Uterus (tissue), 4 donors: ENCODE measurements at places on chromosomes 4 and X. TPM values are rescaled to one million over a fixed set of nuclear protein-coding genes. Genes with fewer than 3 reads are reported as not detected.

DNA sequence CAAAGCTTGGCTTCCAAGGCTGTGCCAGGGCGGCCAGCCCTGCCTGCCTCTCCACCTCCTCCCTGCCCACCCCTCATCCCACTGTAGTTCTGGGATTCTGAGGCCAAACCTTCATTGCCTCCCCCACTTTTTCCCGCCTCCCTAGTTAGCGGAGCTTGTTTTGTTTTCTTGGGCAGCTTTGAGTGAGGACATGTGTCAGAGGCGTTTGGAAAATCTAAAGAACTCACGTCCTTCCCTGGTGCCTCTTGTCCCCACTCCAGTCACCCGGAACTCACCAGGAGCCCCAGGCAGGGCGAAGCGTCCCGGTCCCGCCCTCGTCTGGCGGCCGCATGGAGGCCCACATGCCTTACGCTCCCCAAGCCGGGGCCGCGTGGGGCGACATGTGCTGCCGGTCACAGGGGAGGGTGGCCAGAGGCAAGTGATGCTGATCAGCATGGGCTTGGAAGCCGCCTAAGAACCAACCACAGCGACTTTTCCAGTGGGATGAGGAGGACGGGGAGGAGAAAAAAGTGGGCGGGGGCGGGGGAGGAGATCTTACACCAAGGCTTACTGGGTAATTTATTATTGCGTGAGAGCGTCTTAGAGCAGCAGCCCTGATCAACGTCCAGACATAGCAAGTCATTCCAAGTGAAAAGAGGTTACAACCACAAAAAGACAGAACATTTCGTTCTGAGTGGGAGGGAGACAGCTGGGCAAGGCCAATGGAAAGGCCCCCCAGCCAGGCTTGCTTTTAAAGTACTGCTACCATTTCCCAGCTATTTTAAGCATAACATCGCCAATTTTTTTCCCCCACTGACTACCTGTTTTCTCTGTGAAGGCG, 48.5 kb downstream of the PRPS1 start:
- peak overlapping the region; percentile 94 for H3K27ac ChIP-seq
- no peaks in the 10 kb centered on the region for H3K27me3 ChIP-seq
- H3K4me1 ChIP-seq = peaks cover 6% of the 10 kb centered on the region

GRCh38 chrX:149720021-149720689, 8.3 kb downstream of the MAGEA11 start:
- no peaks in the 10 kb centered on the region for H3K4me1 ChIP-seq
- no peak for DNase-seq
- no peak overlapping the region for H3K27ac ChIP-seq
- no peaks in the 10 kb centered on the region for H3K36me3 ChIP-seq
- H3K4me3 ChIP-seq = no peak overlapping the region
- no peaks in the 10 kb centered on the region for H3K27me3 ChIP-seq

DNA sequence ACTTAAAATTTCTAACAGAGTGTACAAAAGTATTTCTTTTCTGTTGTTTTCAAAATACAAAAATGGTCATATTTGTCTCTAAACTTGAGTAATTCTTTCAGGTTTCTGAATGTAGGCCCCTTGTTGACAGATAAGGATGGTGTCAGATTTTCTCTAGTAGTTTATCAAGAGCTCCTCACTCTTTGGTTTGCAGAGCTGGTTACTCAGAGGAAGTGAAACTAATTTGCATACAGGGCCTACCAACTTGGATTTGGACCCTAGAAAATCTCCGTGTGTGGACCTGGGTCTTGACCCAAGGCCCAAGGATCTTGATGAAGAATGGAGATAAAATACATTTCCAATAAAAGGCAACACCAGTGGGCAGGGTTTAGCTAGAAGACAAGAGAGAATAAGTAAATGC, 433 bp upstream of the ADH6 start:
- DNase-seq = no peak
- no peaks in the 10 kb centered on the region for H3K4me1 ChIP-seq
- H3K27ac ChIP-seq = no peak overlapping the region
- H3K36me3 ChIP-seq = no peaks in the 10 kb centered on the region

GRCh38 chr4:88742561-88742960, 44.9 kb upstream of the NAP1L5 start:
- H3K27ac ChIP-seq = no peak overlapping the region
- H3K27me3 ChIP-seq = no peaks in the 10 kb centered on the region
- no peak overlapping the region for H3K4me3 ChIP-seq
- no peak for DNase-seq
- no peaks in the 10 kb centered on the region for H3K4me1 ChIP-seq
- H3K36me3 ChIP-seq = no peaks in the 10 kb centered on the region

DNA sequence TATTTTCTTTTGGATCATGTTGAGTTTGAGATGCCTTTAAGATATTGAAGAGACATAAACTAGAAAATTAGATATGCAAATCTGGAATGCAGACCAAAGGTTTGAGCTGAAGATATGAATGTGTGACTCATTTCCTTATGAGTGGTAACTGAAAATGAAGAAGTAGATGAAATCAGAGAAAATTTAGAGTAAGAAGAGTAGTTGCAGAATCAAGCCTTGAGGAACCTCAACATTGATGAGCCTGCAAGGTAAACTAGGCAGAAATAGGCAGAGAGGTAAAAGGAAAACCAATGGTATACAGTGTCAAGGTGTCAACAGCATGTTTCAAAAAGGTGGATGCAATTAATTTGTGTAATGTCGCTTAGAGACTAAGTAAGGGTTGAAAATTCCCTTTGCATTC, 142.8 kb downstream of the MOSPD2 start:
- no peaks in the 10 kb centered on the region for H3K27me3 ChIP-seq
- no peak for DNase-seq
- no peak overlapping the region for H3K4me3 ChIP-seq
- no peaks in the 10 kb centered on the region for H3K4me1 ChIP-seq
- no peaks in the 10 kb centered on the region for H3K36me3 ChIP-seq

DNA sequence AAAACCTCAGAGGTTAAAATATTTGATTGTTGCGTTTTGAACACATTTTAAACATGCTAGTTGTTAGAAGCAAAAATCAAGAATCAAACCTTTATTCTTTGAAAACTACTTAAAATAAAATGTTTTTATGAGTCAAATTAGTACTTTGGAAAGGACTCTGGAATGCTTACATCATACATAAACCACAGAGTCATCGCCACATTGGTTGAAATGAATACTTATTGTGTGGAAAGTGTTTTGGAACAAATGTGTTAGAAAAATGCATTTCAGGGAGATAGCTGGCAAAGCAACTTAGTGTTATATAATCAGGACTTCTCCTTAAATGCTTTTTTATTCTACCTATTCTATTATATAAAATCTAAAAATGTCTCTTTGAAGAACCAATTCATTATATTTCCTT, 49.4 kb upstream of the CAMK2D start:
- H3K4me1 ChIP-seq = no peaks in the 10 kb centered on the region
- H3K27ac ChIP-seq = no peak overlapping the region
- DNase-seq = no peak

DNA sequence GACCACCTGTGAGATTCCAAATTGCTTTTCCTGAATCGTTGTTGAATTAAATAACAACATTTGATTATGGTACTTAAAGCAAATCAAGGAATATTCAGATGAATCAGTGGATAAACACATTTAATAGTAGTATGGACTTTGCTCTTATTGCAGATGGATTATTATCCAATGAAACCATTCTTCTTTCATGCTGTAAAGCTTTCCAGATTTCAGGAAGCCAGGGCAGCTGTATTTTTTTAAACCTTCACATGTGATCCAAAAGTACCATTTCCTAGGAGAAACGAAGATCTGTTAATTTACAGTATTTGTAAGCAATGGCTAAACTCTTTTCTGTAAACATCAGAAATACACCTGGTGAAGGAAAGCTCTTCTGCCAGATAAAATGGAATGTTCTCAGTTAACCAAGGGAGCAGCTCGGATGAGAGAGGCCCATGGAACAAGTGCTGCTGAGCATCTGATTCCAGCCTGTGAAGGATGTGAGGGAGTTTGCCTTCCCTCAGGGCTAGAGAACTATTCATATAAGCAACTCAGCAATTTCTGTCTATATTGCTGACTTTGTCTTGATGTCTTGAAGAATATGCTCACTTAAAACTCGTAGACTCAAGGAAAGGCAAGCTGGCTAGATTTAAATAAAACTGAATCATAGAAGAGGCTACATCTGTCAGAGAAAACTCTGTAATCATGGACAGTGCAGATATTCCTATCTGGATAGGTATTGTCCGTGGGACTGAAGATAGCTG, 94.4 kb upstream of the LIMCH1 start:
- H3K27ac ChIP-seq = no peak overlapping the region
- DNase-seq = no peak
- H3K36me3 ChIP-seq = no peaks in the 10 kb centered on the region
- H3K4me1 ChIP-seq = no peaks in the 10 kb centered on the region

- no peaks in the 10 kb centered on the region for H3K4me1 ChIP-seq
- H3K27me3 ChIP-seq = no peaks in the 10 kb centered on the region
- no peak for DNase-seq
- no peak overlapping the region for H3K4me3 ChIP-seq
Observed at GRCh38 chrX:13808865-13809264, 8.0 kb downstream of the GPM6B start.

DNA sequence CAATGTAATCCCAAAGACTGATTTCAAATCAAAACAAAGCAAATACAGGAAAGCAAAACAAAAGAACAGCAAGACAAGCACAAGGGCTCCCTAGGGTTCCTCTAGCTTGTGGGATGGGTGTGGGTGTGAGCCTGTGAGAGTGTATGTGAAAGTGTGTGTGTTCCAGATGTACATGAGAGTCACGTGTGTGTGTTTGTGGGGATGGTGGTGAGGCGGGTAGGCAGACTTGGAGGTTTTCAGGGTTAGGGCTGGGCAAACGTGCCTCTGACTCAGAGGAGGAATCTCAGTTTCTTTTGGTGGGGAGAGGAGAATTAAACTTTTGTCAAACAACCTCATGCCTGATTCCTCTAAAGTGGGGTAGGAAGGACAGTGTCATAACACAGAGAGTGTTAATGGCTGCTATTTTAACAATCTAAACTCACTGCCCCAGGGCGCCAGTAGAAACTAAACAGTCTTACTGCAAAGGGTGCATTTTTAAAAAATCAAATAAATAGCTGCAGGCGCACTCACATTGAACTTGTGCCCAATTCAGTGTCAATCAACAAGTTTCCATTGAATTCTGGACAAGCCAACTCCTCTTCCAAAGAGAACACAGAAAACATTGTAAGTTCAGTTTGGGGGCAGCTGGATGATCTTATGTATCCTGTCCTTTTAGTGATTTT, 51.8 kb downstream of the CHRDL1 start:
- no peak overlapping the region for H3K4me3 ChIP-seq
- H3K27ac ChIP-seq = no peak overlapping the region
- no peak for DNase-seq
- H3K27me3 ChIP-seq = no peaks in the 10 kb centered on the region

DNA sequence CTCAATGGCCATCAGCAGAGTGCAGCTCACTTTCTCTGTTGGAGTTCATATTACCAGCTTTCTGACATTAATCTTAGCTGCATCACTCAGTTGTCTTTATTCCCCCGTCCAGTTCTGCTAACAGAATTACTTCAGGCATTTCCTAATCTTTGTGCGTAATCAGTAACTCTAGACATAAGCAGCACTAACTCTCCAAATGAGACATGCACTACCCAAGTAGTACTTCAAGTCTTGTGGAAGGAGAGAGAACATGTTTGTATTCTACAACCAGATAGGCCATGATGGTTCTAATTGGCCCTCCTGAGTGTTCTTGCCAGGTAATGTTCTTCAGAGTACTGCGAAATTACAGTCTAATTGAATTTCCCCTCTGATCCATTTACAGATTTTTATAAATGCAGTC, 448.5 kb upstream of the RPS6KA3 start:
- H3K4me3 ChIP-seq = no peak overlapping the region
- DNase-seq = no peak
- H3K27me3 ChIP-seq = no peaks in the 10 kb centered on the region

DNA sequence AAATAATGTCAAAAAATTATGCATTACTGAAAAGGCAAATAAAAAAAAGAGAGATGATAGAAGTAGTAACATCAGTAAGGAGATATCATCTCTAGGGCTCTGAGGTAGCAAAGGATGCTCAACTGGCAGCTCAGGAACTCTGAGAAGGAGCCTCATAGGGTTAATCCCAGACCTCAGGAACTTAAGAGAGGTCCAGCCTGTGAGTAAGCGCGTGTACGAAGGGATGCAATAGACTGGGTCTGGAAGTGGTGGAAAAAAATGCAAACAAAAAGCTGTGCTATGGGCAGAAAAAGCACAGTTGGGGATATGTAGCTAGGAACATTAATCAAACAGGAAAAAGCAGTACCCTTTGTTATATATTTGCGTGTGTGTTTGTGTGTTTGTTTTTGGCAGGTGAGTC, 282.0 kb downstream of the GALNTL6 start:
- H3K4me1 ChIP-seq = no peaks in the 10 kb centered on the region
- H3K27ac ChIP-seq = no peak overlapping the region
- DNase-seq = no peak
- H3K36me3 ChIP-seq = no peaks in the 10 kb centered on the region
- H3K27me3 ChIP-seq = no peaks in the 10 kb centered on the region
- no peak overlapping the region for H3K4me3 ChIP-seq

DNA sequence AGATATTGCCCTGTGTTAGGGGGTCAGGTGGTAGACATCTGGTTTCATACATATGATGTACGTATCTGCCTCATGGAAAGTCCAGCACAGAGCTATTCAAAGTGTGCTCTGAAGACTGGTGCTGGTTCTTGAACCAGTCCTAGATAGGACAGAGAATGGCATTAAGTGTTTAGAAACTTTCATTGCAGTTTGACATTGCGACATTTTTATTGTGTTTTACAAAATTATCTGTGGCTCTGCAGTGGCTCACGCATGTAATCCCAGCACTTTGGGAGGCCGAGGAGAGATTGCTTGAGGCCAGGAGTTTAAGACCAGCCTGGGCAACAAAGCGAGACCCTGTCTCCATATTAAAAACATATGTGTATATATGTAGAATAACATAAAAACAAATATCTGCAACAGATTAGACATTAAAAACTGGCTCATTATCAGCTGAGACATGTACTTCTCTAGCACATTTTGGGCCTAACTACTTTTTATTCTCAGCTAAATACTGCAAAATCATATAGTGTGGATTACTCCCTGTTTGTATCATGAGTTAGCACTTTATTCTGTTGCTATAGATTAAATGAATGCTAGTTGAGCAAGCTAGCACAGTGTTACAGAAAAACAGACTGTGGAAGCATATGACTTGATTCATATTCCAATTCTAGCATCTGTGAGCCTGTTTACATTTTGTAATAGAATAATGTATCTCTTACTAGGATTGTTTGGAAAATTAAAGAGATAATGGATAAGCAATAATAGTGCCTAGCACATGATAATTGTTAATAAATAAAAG, 57.1 kb downstream of the USP9X start:
- no peaks in the 10 kb centered on the region for H3K27me3 ChIP-seq
- no peak for DNase-seq
- no peak overlapping the region for H3K4me3 ChIP-seq
- no peaks in the 10 kb centered on the region for H3K36me3 ChIP-seq
- H3K27ac ChIP-seq = no peak overlapping the region
- no peaks in the 10 kb centered on the region for H3K4me1 ChIP-seq

The SLC10A4 gene
- total RNA-seq = 0.24 TPM

The FAM133A gene
- total RNA-seq = 0.30 TPM

The NR3C2 gene
- total RNA-seq = 46.7 TPM

The ARHGAP4 gene
- total RNA-seq = 28.3 TPM

The NUDT11 gene
- total RNA-seq = 10.9 TPM
